ENCODE measurements at places on chromosomes 4 and X. TPM values are rescaled to one million over a fixed set of nuclear protein-coding genes. Genes with fewer than 3 reads are reported as not detected.

DNA sequence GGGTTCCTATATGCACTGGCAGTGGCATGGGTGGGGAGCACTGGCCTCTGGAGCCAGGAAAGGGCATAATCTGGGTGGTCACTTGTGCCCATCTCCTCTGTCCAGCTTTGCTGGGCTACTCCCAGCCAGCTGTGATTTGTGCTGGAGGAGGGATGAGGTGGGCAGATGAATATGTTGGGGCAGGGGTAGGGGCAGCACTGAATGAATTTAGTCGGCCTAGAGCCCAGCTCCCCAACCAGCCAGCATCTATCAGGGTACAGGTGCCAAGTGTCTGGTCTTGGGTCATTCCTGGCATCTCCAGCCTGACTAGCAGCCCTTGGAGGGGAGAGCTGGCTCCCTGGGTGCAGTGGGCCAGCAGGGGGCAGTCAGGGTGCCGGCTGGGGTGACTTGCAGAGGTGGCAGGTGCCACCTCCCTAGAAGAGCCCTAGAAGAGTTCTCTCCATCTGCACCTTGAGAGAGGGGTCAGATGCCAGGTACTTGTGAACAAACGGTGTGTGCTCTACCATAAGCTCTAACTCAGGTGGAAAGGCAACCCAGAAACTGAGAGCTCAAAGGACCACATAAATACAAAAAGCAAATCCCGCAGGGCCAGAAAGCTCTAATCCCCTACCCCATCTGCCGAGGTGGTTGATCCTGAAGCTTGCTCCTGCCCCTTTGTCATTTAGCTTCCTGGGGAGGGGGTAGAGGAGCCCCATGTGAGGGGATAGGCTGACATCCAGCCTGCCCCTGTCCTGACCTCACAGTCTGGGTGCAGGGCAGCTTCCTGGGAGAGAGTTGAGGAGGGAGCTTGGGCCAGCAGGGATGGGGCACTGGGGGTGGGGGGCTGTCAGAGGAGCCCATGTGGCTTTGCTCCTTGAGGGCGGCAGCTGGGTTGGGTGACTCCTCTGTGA, 2.2 kb downstream of the SORCS2 start:
- peak; percentile 39 for DNase-seq

DNA sequence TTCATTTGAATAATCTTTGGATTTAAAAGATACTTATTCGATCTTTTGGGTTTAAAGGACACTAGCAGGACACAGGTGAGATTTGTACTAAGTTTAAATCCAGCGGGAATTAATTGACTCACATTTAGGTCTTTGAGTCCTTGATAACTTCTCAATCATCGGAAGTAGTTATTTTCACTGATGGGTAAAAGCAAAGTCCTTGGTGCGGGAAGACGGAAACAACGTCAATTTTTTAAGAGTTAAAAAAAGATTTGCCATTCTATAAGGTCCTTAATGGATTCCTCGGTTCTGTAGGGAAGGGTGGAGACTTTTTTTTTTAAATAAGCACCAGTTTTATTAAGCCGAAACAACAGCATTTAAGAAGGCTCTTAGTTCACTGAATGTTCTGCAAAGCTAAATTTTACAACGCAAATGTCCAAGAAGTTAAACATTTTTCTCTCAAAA, 2.9 kb downstream of the TMSB4X start:
- DNase-seq: no peak

GRCh38 chrX:153687121-153688039, at the start of gene SLC6A8:
Gene SLC6A8 (plus strand): TSS chrX:153687926. CDS start chrX:153688575, 649 bp downstream.
- peak; percentile 59 for DNase-seq

- no peak for DNase-seq
These were observed 131.7 kb downstream of the SPCS3 start for GRCh38 chr4:176451443-176451842.

- DNase-seq: no peak
These were observed 52.7 kb upstream of the NEIL3 start for GRCh38 chr4:177256950-177257349.

GRCh38 chrX:53072418-53073114, 9.6 kb upstream of the TSPYL2 start:
- no peak for DNase-seq

DNA sequence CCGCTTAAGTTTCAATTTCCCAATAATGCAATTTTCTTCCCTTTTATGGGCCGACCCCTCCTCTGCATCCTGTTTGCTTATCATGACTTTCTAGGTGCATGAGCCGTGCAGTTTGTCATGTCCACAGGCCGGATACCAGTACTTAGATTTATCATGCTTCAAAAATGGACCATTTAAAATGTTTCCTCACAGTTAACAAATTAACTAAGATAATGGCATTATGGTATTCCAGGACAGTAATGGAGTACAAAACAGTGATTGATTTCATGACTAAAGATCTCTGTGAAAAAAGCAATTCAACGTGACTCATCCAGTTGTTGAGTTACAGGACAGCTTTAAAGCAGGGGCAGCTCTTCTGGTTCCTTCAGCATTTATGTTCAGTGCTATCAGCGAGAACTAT, 23.0 kb downstream of the SNX25 start:
- DNase-seq: no peak

GRCh38 chr4:144289667-144290428, 149.3 kb upstream of the GYPA start:
- no peak for DNase-seq

DNA sequence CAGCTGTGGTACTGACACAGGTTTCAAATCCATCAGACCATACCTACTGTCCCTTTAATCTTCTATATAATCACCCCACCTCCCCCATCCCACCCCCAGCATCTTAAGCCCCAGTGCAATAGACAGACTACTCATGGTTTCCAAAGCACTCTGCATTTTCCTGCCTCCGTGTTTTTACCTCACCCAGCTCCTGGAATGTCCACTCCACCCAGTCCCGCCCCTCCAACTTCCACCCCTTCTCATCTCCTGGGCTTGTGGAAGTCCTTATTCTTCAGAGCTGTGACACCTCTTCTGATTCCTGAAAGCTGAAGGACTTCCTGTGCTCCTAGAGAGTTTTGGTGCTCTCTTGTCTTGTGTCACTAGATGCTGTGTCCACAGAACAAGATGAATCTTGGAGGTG, 94.3 kb downstream of the EFNB1 start:
- DNase-seq: no peak

- no peak for DNase-seq
These were observed 105.2 kb downstream of the PDE5A start for GRCh38 chr4:119523399-119523798.

DNA sequence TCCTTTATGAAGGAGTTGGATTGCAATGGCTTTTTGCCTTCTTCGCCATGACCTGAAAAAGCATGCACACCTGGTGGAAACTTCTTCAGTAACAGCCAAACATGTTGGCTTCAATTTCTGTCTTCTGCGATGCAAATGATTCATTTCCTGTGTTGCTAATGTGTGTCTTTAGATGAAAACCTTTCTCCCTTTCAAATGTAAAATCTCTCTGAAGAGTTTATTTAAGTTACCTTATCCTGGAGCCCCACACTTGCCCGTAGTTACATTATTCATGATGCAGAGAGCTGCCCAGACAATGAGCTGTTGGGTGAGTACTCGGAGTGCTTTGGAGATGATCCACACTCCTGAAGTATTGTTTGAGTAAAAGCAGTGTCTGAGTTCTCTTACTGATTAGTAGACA, 1100.9 kb downstream of the RPA4 start:
- DNase-seq: no peak

GRCh38 chrX:136259543-136259942, 8.3 kb upstream of the MAP7D3 start:
- DNase-seq: no peak

The RAI2 gene
- total RNA-seq: not detected

The SLC9B1 gene
- total RNA-seq: 1.3 TPM

The ATP10D gene
- total RNA-seq: 18.2 TPM

The ARHGAP36 gene
- total RNA-seq: not detected

The REELD1 gene
- total RNA-seq: not detected

The SCLT1 gene
- 11.7 TPM for total RNA-seq

The LRCH2 gene
- 3.0 TPM for total RNA-seq

The CXCL3 gene
- total RNA-seq: 1.5 TPM

The SORCS2 gene
- not detected for total RNA-seq

The HDX gene
- 2.9 TPM for total RNA-seq

The TBC1D14 gene
- total RNA-seq: 142 TPM

Data from SK-MEL-5 (cell line).